ENCODE measurements at places on chromosomes 12 and 14. TPM values are rescaled to one million over a fixed set of nuclear protein-coding genes. Genes with fewer than 3 reads are reported as not detected.

GRCh38 chr12:115223991-115224390 lies 540.0 kb upstream of the TBX3 start:
- no peaks in the 10 kb centered on the region for H3K27me3 ChIP-seq
- no peak overlapping the region for H3K27ac ChIP-seq
- no peak overlapping the region for H3K4me3 ChIP-seq
- H3K4me1 ChIP-seq, result no peaks in the 10 kb centered on the region
- no peaks in the 10 kb centered on the region for H3K36me3 ChIP-seq

Gene CFAP73
- 0.86 TPM for total RNA-seq

DNA sequence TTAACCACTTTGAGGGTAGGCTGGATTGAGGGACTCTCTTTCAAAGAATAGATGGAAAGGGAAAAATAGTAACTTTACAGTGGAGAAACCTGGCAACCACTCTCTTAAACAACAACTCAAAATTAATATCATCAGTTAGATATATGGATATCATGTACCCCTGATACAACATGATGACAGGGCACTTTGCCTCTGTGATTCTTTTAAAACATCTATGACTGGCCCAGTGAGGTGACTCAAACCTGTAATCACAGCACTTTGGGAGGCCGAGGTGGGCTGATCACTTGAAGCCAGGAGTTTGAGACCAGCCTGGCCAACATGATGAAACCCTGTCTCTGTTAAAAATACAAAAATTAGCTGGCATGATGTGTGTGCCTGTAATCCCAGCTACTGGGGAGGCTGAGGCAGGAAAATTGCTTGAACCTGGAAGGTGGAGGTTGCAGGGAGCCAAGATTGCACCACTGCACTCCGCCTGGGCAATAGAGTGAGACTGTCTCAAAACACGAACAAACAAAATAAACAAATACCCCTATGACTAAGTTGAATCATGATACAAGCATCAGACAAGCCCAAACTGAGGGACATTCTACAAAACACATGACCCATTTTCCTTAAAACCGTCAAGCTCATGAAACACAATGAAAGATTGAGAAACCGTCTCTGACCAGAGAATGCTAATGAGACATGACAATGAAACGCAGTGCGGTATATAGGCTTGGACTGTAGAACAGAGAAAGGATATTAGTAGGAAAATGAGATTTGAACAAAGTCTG lies 26.4 kb upstream of the SLC7A8 start:
- no peaks in the 10 kb centered on the region for H3K36me3 ChIP-seq
- no peaks in the 10 kb centered on the region for H3K4me1 ChIP-seq
- H3K27me3 ChIP-seq, result peaks cover 13% of the 10 kb centered on the region
- no peak for DNase-seq
- H3K27ac ChIP-seq, result no peak overlapping the region

DNA sequence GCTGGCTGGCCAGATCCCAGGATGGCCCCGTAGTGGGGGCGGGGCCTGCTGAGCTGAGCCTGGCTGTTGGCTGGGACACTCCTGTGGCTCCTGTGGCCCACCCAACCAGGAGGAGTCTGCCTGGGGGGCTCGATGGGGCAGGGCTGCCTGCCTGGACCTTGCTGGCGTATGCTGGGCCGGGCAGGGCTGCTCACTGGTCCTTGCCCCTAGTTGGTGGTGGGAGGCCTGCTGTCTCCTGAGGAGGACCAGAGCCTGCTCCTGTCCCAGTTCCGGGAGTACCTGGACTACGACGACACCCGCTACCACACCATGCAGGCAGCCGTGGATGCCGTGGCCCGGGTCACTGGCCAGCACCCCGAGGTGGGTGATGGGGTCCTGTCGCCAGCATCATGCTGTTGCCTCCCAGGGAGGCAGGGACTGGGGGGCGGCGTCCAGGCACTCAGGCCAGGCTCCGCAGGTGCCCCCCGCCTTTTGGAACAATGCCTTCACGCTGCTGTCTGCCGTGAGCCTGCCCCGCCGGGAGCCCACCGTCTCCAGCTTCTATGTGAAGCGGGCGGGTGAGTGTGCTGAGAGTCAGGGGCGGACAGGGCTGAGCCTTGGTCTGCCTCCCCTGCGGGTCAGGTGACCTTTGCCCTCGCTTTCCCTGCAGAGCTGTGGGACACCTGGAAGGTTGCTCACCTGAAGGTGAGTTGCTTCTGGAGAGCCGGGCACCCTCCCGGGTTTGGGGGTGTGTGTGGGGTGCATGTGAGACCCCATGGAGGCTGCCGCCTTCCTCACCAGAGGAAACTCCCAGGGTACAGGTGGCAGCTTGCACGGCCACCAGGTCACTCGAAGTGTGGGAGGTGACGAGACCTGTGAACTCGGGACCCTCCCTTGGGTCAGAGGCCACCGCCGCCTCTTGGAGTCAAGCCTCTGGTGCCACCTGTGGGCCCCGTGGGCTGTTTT lies 3.4 kb downstream of the NOC4L start:
- no peak overlapping the region for H3K27ac ChIP-seq
- no peak for DNase-seq
- H3K4me3 ChIP-seq, result no peak overlapping the region
- no peaks in the 10 kb centered on the region for H3K27me3 ChIP-seq
- peaks cover 19% of the 10 kb centered on the region for H3K36me3 ChIP-seq

Gene TAS2R43
- 0.81 TPM for total RNA-seq

Gene MYBPC1
- total RNA-seq, result not detected

DNA sequence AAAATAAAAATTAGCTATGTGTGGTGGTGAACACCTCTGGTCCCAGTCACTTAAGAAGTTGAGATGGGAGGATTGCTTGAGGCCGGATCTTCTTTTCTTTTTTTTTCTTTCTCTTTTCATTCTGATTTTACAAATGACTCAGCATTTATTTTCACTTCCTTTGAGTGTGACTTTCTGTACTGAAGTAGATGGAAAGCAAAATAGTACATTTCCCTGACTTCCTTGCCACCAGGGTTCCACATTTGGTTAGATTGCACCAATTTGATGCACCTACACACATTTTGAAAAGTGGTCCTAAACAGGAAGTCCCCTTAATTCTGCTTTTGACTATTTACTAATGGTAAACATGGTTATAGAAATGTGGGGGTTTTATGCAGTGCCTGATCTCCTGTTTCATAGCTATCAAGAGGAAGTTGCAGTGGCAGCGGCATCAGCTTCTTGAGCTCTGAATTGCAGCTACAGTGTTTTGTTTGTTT lies 13.0 kb upstream of the LEMD3 start:
- peaks cover 17% of the 10 kb centered on the region for H3K4me1 ChIP-seq
- H3K4me3 ChIP-seq, result peak overlapping the region; percentile 3
- no peaks in the 10 kb centered on the region for H3K36me3 ChIP-seq
- peaks cover 20% of the 10 kb centered on the region for H3K27me3 ChIP-seq
- peak overlapping the region; percentile 82 for H3K27ac ChIP-seq

DNA sequence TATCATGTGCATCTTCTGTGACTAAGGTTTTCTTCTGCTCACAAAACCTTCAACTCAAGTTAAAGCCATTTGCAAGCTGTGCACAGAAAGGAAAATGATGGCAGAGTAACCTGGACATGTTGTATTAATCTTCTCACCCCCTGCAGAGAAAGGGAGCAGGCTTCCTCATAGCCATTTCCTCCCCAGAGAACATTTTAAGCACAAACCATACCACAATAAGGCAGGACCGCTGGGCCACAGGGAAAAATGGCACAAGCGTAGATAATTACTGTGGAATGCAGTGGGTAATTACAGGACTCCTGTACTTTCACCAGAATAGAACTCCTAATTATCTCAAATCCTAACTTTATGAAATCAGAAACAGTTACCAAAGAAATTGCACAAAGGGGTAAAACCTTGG lies 215.7 kb downstream of the KIF21A start:
- H3K27me3 ChIP-seq, result peaks cover 1% of the 10 kb centered on the region
- no peaks in the 10 kb centered on the region for H3K4me1 ChIP-seq
- no peak overlapping the region for H3K4me3 ChIP-seq
- no peak for DNase-seq
- H3K27ac ChIP-seq, result no peak overlapping the region
- H3K36me3 ChIP-seq, result no peaks in the 10 kb centered on the region

- DNase-seq, result no peak
- H3K27ac ChIP-seq, result no peak overlapping the region
- no peaks in the 10 kb centered on the region for H3K27me3 ChIP-seq
Measured at GRCh38 chr14:91111443-91111842, 2.4 kb upstream of the DGLUCY start.

DNA sequence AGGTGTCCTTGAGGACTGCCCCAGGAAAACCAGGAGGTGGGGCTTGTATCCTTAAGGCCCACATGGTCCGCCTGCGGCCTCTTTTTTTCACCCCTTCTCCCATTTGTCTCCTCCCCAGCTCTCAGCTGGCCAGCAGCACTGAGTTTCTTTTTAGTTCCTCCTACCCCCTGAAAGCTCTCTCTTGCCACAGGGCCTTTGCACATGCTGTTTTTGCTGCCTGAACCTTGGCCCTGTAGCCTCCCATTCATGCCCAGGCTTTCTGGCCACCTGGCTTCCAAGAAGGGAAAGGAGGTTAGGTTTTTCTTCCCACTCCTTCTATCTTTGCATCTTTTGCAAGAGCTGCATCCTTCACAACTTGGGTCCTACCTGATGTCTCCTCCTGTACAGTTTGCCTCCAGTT lies 358.1 kb downstream of the VRK1 start:
- no peaks in the 10 kb centered on the region for H3K36me3 ChIP-seq
- no peak for DNase-seq
- H3K4me3 ChIP-seq, result no peak overlapping the region
- H3K4me1 ChIP-seq, result no peaks in the 10 kb centered on the region

Gene RNF212B
- not detected for total RNA-seq

DNA sequence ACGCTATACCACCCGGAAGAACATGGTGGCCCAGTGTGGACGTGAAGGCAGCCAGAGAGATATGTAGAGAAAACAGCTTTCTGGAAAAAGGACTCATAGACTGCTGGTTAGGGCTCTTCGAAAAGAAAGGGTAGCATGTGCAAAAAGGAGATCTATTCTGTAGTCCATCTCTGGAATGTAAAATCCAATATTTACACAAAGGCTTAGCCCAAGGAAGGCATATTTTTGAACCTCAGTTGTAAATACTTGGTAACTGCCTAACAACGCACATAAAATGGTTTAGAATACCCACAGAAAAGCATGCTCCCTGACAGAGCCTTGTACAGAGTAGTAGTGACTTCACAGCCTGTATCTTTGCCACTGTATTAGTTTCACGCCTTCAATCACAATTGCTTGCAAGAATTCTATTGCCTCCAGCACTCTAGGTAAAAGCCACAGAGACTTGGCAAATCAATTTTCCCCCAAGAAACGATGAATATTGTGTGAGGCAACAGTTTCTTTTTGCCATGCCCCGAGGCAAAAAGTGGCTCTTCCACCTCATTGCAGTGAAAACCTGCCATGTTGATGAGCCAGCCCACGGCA lies 59.2 kb downstream of the TRIM9 start:
- DNase-seq, result no peak
- no peak overlapping the region for H3K4me3 ChIP-seq
- H3K27ac ChIP-seq, result no peak overlapping the region
- no peaks in the 10 kb centered on the region for H3K4me1 ChIP-seq

DNA sequence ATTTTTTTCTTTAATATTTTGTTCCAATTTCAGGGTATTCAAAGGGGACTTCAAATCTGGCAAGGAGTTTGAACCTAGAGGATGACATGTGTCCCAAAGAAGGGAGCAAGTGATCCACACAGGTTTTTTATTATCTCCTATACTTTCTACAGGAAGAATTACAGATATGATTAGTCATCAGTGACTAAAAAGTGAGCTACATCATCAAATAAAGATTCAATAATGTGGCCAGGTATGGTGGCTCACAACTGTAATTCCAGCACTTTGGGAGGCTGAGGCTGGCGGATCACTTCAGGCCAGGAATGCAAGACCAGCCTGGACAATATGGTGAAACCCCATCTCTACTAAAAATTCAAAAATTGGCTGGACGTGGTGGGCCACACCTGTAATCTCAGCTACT lies 24.2 kb downstream of the GLT8D2 start:
- no peak for DNase-seq
- H3K36me3 ChIP-seq, result no peaks in the 10 kb centered on the region
- no peaks in the 10 kb centered on the region for H3K4me1 ChIP-seq
- H3K27ac ChIP-seq, result no peak overlapping the region
- H3K27me3 ChIP-seq, result peaks cover 16% of the 10 kb centered on the region

GRCh38 chr12:75481013-75481705 lies 604 bp downstream of the GLIPR1 start:
- peak overlapping the region; percentile 89 for H3K27ac ChIP-seq
- no peaks in the 10 kb centered on the region for H3K27me3 ChIP-seq
- no peak for DNase-seq
- H3K4me1 ChIP-seq, result peaks cover 90% of the 10 kb centered on the region

Gene COX8C
- total RNA-seq, result not detected

DNA sequence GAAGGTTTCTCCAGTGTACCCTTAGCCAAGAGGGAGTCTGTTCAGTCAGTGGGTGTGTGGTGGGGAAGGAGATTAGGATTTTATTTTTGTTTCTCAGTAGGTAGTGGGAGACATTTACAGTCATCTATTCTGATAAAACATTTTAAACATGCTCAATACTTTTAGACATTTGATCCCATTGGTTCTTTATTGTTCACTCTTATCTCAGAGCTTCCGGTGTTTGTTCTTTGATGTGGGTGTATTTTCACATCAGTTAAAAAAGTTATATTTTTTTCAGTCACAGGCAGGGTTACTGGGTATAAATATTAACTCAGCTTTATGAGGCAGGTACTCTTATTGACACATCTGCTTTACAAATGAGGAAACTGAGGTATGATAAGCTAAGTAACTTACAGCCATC lies 43.3 kb upstream of the LRRK2 start:
- H3K4me1 ChIP-seq, result peaks cover 5% of the 10 kb centered on the region
- no peaks in the 10 kb centered on the region for H3K27me3 ChIP-seq
- H3K36me3 ChIP-seq, result no peaks in the 10 kb centered on the region
- DNase-seq, result no peak
- H3K27ac ChIP-seq, result no peak overlapping the region

Gene GNB3
- 0.66 TPM for total RNA-seq

DNA sequence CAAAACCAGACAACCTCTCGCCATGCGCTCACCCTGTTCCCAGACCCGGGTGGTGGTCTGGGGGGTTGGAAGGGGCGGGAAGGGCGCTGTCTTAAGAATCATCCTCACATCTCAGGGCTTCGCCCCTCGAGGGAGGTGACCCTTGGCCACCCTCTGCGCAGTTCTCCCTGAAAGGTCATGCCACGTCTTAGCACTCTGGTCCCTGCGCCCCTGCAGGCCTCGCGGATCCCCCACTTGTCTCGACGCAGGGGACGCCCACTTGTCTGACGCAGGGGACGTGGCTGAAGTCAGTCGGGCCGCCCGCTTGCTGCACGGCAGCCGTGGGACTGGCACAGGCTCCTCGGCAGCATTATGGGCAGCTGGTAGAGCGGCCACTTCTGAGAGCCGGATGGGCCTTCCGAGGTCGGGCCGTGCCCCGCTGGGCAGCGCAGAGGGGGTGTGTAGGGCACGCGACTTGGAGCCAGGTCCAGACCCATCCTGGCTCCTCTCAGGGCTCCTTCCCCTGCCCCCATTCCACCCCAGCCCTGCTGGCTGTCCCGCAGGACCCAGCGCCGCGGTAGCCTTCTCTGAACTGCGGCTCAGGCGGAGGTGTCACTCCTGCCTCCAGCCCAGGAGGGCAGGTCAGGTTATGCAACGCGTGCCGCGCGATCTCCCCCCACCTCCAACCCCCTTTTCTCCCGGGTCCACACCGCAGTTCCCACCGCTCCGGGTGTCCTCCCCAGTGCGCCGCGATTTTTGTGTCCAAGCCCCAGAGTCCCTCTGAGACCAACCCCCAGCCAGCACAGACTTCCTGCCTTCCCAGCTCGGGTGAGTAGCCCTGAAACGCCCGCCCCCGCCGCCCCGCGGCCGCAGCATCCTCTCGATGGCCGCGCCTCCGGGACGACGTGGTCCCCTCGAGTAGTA lies 40.9 kb upstream of the CAPRIN2 start:
- DNase-seq, result peak; percentile 81
- peaks cover 33% of the 10 kb centered on the region for H3K27me3 ChIP-seq
- H3K36me3 ChIP-seq, result no peaks in the 10 kb centered on the region
- H3K4me1 ChIP-seq, result peaks cover 17% of the 10 kb centered on the region

GRCh38 chr12:132450418-132451171 lies 39.4 kb upstream of the FBRSL1 start:
- H3K27ac ChIP-seq, result no peak overlapping the region
- peaks cover 24% of the 10 kb centered on the region for H3K4me1 ChIP-seq
- H3K36me3 ChIP-seq, result no peaks in the 10 kb centered on the region
- no peak for DNase-seq
- H3K4me3 ChIP-seq, result no peak overlapping the region
